ENCODE measurements at places on chromosomes 2 and 18.

DNA sequence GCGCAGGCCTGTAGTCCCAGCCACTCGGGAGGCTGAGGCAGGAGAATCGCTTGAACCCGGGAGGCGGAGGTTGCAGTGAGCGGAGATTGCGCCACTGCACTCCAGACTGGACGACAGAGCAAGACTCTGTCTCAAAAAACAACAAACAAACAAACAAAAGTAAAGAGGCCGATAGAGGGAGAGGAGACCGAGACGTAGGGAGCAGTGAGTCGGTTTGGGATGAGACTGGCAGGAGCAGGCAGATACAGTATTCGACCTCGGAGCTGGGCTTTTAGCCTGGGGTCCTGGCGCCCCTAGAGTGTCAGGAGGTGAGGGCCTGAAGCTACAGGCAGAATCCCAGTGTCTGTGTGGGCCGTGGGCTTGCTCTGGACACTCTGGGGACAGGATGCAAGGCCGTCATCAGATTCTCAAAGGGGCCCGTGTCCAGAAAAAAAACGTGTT is 51.2 kb downstream of the SLC4A1AP start:
- no peak for DNase-seq

- peak; percentile 73 for DNase-seq
Measured at GRCh38 chr18:45910405-45911023, 56.6 kb downstream of the EPG5 start.

DNA sequence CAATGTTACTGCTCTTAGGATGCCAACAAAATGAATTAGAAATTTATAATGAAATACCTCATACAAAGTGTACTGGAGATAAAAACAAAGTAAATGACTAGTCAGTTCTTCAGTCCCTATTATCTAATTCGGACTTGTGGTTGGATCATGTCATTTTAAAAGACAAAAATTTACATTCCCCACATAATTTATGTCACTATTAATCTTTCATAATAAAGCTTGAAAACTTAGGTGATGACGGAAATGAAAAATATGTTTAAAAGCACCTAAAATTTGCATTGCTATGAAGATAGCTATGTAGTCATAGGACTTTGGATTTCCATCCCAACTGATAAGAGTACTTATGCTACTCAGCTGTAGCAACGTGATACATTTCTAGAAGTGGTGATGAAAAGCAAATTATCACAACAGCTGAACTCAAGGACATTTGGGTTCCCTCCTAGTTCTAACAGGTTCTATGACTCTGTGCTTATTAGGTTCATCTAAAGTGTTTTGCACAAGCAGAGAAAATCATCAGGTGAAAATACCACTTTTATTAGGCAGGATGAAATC is 58.4 kb downstream of the LRPPRC start:
- DNase-seq, result no peak

DNA sequence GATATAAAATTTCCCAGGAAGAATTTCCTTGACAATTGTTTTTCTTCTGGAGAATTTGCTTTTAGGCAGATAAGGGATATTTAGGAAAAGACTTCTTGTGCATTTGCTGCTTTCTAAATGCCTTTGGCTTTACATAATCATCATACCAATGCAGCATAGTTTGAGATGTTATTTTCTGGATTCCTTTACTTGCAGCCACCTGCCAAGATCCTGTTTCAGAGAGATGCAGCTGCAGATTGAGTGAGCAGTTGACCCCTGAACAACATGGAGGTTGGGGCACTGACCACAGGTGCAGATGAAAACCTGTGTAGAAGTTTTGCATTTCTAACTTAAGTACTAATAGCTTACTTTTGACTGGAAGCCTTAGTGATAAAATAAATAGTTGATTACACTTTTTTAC is 257.9 kb downstream of the RPIA start:
- DNase-seq, result no peak

DNA sequence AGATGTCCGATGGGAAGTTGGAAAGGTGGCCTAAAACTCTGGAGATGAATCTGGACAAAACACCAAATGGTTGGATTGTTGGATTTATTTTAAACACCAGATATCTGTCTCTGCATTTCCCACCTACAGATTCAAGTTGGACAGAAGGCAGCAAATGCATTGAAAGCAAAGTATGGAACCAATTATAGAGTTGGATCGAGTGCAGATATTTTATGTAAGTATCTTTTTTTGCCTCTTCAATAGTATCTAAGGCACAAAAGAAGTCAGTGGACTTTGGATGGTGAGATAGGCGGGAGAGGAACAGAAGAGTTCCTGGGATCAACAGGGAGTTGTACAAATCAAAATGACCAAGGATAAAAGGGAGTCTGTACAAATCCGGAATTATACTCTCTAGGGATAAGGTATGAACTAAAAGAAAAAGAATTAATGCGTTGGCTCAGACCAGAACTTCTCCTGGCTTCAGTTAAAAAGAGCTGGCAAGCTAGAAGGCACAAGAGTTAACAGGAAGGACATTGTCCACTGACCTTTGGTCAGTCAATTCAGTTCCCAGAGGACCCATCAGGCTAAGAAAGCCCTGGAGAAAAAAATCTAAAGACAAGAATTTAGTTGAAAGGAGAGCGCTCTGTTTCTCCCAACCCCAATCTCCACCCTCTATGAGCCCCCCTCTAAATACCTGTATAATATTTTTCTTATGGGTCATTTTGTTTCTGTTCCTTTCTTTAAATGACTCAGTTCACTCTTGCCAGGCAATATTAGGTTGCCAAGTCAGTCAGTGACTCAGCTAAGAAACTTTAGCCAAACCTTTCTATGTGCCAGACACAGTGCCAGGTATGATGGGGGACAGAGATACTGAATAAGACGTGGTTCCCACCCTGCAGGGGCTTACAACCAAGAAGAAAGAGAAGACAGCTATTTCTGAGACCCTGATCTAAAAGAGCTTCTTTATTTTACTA is 29.1 kb downstream of the CPO start:
- no peak for DNase-seq

GRCh38 chr2:199458806-199459285 is 1.1 kb upstream of the SATB2 start:
- no peak for DNase-seq

DNA sequence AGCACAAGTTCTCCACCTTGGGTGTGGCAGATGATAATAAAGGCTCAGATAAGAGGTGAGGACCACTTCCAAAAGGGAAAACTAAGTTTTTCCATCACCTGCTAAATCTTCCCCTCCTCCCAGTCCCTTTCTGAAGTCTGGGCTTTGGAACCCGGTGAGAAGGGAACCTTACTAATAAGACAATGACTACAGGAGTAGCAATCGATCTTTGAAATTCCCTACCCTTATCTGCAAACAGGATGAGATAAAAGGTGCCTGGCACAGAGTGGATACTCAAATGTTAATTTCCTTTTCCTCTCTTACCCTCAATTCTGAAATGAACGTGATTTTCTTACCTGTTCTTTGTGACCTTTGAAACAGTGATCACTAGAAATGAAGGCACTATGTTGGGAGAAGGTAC is 69.7 kb upstream of the NARS1 start:
- DNase-seq, result no peak

DNA sequence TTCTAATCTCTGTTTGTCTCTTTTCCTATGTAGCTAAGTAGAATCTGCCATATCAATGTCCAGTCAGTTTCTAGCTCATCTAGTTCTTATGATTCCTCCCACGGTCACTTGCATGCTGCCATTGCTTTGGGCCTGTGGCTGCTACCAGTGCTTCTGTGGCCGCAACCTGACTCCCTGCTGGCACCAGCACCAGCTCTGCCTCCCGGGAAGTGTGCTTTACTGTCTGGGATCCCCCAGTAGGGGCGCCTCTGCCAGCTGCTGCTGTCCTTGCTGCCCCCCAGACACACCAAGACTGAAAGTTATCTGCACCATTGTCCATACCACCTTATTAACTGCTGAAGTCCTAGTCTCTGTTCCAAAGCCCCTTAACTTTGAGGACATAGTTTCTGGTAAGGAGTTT is 56.3 kb downstream of the RAPGEF4 start:
- DNase-seq, result no peak

GRCh38 chr2:19225126-19225525 is 133.3 kb downstream of the OSR1 start:
- no peak for DNase-seq

- no peak for DNase-seq
Measured at GRCh38 chr2:72959554-72959953, 42.2 kb downstream of the EMX1 start.

DNA sequence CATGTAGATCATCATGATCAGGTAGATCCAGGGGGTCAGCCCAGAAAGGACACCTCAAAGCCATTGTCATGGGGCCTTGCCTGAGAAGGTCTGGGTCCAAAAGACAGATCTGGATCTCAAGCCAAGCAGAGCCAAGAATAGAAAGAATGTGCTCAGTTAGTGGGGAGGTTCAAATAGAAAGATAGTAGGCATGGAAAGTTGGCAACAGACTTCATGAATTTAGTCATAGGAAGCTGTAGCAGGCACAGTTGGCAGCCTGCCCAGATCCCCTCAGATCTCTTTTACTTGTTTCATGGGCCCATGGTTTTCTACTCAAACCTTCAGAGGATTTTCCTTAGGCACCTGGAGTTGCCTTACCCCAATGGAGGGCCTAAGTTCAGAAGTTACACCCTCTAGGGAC is 767.0 kb downstream of the SLC4A3 start:
- DNase-seq, result no peak

DNA sequence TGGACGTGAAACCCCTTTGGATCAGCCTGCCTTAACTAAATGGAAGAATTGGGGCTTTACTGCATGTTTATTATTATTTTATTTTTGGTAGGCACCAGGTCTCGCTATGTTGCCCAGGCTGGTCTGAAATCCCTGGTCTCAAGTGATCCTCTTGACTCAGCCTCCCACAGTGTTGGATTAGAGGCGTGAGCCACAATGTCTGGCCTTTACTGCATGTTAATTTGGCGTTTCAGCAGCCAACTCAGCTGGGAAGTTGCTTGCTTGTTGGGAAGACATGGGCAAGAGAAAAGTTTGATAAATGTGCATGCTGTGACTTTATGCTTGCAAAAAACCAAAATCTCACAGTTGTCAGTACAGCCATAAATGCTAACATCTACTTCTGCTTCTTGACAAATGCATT is 105.1 kb downstream of the FMNL2 start:
- DNase-seq, result no peak

DNA sequence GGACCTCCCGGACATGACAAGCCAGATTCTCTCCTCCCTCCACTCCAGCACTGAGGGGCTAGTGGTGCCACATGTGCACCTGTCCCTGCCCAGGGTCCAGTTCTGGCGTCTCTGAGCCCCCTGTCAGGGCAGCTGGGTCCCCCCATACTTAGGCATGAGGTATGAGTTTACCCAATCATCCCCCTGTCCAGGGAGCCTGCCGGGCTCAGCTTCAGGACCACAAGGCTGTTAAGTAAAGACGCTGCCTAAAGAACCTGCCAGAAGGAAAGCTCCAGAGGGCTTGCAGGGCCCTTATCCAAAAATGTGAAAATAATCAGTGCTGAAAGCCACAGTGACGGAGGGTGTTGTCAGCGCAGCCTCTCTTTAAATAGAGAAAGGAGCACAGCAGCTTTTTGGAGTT is 40.0 kb downstream of the SH3BP4 start:
- no peak for DNase-seq

GRCh38 chr2:101677658-101678057 is 19.8 kb upstream of the MAP4K4 start:
- DNase-seq, result no peak

DNA sequence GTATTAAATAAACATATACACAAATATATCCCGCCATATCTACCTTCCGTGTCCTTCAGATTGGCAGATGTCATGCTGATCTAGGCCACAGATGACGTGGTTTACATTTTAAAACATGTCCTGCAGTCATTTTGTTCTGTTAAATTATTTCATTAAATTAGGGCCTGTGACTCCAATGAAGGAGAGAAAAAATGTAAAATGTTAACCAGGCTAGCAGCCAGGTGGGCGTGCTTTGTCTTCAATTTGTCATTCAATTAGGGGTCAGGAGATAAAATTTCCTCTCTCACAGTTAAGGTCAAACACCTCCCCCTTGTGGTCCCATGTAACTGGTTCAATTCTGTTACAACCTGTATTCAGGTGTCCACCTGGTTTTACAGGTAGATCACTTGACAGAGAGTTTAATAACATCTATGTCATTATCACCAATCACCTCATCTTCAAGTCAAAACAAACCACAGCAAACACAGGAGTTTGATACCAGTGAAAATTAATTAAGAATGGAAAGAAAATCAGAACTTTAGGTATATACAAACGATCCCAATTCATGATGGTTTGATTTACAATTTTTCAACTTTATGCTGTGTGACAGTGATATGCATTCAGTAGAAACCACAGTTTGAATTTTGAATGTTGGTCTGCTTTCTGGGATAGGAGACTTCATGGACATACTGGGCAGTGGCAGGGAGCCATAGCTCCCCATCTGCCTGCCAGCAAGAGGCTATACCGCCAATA is 339.4 kb downstream of the CMPK2 start:
- DNase-seq, result no peak

DNA sequence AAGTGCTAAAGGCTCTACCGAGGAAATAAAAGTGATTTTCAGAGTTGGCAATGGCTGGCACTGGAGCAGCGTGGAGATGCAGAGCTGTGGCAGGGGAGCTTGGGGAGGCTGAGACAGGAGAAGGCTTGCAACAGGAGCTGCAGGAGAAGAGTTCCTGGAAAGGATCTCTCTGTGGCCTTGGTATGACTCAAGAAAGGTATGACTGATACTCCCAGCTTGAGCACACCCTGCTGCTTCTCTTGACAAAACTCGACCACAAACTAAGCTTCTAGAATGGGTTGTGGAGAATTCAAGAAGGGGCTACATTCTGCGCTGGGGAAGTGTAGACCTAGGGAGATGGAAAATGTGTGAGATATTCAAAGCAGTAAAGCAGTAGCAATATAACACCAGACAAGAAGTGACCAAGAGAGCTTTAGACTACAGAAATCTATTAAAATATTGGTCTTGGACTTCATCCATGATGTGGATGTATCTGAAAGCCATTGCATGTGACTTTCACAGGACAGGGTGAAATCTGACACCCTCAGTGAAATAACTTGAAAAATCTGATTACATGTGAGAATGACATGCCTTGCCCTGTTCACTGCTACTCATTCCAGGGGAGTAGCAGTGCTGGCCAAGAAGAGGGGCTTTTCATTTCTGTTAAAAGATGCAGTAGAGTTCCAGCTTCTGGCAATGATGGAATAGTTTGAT is 41.5 kb downstream of the SUCLG1 start:
- DNase-seq, result no peak

GRCh38 chr2:220434385-220434784 is 807.0 kb downstream of the SLC4A3 start:
- no peak for DNase-seq

DNA sequence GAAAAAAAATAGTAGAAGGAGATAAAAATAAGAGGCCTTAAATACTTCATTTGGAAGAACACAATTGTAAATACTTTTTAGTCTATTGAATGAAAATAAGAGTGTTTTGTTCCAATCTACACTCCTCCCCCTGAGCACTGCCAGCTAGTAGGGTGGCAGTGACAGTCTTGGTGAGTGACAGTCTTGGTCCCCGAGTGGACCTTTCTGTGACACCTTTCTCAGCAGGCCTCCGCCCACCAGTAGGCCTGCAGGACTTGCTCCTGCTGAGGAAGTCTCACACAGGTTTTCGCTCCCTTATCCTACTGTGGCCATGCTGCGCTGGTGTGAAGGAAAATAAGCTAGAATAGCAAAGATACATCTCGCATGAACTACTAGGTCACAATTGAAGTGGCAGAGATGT is 666.8 kb downstream of the NR4A2 start:
- DNase-seq, result no peak

Data from stimulated activated CD4-positive, alpha-beta T cell treated with anti-CD3 and anti-CD28 coated beads, Interleukin-2, amount 100 ng/mL, for 24 hours (primary cell).